ENCODE measurements at places on chromosomes 6 and 20.

GRCh38 chr20:13353261-13353945, 132.3 kb downstream of the ISM1 start:
- DNase-seq, result no peak

DNA sequence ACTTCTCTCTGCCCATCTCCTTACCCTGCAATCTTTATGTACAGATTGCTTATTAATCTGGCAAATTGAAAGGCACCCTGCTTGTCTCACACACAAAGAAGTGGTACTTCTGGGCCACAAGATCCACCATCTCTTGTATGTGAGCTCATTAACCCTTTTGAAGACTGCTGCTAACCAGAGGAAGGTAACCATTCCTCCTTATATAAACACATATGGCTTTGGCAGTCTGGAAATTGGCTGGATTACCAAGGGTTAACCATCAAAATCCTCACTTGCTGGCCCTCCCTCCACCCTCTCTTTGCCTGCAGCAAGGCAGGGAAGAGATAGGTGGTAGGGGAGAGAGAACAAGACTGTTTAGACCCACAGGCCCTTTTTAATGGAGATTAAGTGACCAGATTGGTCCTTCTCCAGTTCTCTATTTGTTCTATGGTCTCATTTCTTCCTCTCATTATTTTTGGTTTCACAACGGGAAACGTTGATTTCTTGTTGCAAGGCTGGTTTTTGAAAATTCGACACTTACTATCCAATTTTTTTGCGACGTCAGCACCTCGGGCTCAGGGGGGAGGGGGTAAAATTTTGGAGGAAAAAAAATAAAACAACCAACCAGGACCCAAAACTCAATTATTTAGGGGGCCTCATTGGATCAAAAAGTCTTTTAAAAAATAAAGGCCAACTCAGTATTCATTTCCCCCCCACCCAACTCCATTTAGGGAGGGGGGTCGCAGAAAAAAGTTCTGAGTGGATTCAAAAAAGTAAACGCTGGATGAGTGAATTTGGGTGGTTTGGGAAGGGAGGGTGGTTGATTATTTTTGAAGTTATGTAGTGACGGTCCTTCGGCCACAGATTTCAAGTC, 859 bp downstream of the PPP1R10 start:
- peak; percentile 37 for DNase-seq

DNA sequence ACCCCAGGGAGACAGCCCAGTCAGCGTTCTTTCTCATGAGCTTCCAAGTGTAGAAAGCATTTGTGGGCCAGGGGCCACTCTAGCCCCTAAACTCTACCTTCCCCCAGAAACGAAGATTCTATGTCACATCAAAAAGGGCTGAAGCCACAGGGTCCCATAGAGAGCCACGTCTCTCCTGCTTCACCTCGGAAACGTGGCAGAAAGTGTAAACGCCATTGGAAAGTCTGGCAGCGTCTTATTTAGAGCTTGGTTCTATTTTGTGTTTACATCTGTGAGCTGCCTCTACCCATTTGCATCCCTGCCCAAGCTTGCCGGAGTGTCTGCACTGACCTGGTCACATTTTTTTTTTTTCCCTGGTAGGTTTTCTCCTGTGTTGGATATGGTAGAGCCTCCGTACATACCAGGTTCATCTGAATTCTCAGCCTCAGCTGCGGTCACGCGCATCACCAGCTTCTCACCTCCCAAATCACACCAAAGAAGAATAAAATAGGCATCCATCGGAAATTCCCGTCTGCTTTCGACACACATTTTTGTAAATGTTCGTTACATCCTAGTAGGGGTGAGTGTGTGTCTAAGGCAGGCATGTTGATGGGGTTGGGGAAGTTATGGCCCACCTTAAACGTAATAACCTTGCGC, 62.6 kb downstream of the NPEPL1 start:
- no peak for DNase-seq

GRCh38 chr20:40431611-40432010, 257.4 kb downstream of the MAFB start:
- no peak for DNase-seq

- DNase-seq, result no peak
Observed at GRCh38 chr6:95519228-95520037, 57.9 kb upstream of the MANEA start.

GRCh38 chr6:85452441-85452881, 2.6 kb downstream of the NT5E start:
- DNase-seq, result no peak

GRCh38 chr6:128112494-128112893, 211.6 kb upstream of the THEMIS start:
- DNase-seq, result peak; percentile 6

DNA sequence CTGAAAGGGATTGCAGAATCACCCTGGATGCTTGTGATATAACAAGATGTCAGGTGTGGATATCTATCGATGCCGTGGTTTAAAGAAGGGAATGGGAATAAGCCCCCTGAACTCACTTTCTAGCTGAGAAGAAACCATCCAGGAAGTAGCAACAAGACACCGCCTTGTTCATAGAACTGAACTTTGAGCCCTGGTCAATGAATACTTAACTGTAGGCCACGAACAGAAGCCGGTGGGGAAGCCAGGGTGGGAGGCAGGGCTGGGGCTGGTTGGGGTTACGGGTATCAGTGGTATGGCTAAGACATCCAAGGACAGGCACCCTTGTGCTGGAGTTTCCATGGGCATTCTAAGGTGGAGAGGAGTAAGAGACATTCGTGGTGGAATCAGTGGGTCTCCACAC, 61.0 kb downstream of the UST start:
- DNase-seq, result no peak

DNA sequence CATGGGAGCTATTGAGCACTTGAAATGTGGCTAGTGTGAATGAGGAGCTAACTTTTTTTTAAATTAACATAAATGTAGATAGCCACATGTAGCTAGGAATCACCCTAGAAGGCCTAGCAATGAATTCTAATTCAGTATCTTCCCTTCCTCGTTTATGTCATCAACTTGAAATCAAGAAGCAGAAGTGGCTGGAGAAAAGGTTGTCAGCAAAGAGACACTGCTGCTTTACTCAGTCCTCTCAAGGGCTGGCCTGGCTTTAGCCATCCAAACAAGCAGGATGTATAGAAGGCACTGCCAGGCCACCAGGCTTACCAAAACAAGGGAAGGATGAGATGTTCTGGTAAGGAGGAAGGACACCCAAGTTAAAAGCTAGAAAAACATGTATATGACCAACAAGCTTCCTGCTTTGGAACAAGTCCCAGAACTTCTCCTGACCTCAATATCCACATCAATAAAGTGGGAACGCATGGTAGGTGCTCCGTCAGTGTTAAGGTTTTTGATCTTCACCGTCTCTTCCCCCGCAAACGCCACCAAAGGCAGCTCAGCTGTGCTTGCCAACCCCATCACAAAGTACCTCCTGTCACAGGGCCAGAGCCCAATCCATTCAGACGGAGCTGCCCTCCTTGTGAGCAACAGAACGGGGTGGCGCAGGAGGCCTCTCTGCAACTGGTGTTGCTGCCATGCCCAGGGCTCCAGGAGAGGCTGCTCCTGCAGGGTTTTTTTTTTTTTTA, 235.8 kb upstream of the RIN2 start:
- no peak for DNase-seq

DNA sequence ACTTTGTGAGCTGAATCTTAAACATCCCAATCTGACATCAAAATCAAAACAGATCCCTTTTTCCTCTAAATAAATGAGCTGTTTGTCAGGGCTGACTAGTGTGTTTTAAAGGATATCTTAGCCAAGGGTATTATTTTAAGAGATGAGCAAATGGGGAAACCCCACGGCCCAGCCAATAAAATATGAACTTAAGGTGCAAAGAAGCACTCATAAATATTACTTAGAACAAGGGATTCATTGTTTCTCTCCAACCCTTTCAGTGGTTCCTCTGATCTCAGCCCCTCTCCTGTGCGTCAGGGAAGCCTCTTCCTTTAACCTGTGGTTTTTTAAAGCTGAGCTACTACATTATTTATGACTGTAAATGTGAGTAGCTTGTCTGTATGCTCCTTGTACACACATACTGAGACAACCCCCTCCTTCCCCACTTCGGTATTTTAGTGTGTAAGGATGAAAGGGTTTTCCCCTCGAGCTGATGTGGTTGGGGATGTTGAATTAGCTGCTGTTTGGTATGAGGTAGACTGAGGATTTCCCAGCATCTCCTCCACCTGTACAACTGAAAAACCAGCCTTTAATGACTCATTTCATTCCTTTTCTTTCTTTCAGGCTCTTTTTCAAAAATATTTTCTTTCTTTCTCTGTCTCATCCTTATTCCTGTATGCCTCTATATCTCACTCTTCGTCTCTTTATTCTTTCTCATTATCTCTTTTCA, 6.5 kb downstream of the BMP5 start:
- peak; percentile 34 for DNase-seq

GRCh38 chr6:84166395-84166794, 61.0 kb downstream of the CEP162 start:
- no peak for DNase-seq

- DNase-seq, result no peak
Observed at GRCh38 chr20:63032861-63033793, 26.4 kb upstream of the BHLHE23 start.

DNA sequence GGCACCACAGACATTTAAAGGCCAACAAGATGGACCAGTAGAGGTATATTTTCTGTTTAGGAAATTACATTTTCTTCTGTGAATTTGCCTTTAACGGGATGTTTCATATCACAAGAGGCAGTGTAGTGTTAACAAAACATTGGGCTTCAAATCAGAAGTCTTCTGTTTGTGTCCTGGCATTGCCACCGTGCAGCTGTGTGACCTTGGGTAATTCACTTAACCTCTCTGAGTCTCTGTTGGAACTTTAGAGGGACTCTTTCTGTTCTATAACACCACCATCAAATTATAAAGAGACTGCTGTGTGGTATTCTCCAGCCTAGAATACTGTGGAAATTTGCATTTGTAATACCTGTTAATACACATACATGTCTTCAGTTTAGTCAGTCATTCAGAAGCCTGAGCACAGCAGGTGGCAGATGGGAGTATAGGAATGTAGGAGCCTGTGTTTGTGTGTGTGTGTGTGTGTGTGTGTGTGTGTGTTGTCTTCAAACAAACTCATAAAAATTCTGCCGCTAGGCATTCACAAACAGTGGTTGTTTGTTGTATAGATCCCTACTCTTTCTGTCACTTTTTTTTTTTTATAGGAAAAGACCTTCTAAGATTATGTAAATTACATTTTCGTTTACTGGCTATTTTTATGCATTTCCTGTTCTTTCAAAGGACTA, 22.6 kb downstream of the UST start:
- DNase-seq, result no peak

DNA sequence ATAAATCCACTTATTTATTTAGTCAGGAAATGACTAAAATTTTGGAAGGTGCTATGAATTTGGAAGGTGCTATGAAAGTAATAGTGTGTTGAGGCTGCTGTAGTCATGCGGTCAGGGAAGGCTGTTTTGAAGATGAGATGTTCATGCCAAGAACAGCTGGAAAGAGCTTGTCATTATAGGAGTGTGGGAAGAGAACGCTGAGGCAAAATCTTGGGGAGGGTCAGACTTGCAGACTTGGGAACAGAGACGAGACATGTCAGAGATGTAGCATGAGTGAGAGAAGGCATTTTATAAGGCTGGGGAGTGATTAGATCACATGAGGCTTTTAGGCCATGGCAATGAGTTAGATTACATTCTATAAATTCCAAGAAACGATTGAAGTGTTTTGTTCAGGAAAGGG, 124.0 kb upstream of the B3GAT2 start:
- no peak for DNase-seq

- DNase-seq, result no peak
Observed at GRCh38 chr6:85498596-85499258, 48.8 kb downstream of the NT5E start.

- DNase-seq, result peak; percentile 16
Observed at GRCh38 chr6:39530201-39530759, 194.9 kb downstream of the KIF6 start.

GRCh38 chr6:28914941-28915340, 8.8 kb downstream of the TRIM27 start:
- DNase-seq, result no peak

DNA sequence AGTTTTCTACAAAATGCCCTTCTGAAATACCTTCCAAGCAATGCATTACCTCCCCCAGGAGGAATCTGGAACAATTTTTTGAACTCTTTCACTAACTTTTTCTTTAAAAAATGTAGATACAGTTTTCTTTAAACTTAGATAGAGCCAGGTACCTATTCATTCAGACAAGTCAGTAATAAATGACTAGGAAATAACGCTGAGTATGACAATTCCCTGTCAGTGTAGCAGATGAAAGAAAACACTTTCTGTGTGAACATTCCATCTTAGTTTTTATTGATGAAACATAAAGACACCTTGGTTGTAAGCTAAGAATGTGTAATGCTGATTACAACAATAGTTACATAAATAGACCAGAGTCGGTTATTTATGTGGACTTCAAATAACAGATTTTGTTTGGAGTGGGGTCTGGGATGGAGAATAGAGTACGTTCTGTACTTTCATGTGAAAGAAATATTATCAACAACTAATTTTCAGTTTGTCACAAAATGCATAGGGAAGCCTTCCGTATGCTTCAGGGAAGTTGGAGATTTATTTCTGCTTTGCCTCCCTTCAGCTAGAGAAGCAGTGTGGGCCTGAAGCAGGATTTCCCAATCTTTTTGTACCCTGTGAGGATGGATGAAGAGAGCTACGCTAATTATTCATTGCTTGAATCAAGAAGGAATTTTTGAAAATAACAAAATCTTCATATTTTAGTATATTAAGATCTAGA, 19.2 kb upstream of the QKI start:
- no peak for DNase-seq

- no peak for DNase-seq
Observed at GRCh38 chr20:59961423-59961822, 3.2 kb downstream of the CDH26 start.

- no peak for DNase-seq
Observed at GRCh38 chr6:11206576-11206975, 25.9 kb downstream of the NEDD9 start.

DNA sequence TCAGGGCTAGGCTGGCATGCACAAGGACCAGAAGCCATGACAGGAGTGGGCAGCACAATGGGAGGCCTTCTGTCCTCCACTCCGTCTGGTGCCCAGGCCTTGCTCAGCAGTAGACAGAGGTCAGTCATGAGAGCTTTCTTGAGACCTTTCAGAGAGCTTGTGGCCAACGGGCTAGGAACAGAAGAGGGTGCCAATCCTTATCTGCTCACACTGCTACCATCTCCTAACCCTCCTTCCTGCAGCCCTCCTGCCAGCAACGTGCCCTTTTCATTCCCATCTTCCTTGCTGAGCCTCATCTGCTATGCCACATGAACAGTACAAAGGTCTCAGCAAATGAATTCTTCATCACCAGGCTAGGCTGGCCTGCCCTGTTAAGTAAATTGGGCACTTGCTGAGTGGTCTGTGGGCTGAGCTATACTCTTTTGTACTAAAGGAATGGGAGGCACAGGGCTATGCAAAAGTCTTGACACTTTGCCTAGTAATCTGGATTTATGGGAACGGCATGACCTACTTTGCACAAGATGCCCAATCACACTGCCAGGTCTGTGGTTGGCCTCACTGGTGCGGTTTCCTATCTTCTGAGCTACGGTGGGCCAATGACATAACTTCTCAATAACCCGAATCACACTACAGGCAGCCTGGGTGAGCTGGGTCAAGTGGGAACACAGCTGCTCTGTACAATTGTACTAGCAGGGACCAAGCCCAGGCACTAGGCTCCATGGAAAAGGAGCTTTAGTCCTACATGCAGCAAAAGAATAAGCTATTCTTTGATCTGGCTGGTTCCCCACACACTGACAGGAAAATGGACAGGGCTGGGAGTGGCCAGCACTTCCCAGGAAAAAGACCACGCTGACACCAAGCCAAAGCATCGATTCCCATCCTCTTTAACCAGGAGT, 47.8 kb downstream of the ELOVL5 start:
- no peak for DNase-seq

GRCh38 chr6:43746613-43747102, 23.4 kb upstream of the VEGFA start:
- DNase-seq, result no peak

Measured in hepatocyte (in vitro differentiated cells).